Mesenteric fat pad (tissue), 1 donor: ENCODE measurements at places on chromosomes 3 and 15. TPM values are rescaled to one million over a fixed set of nuclear protein-coding genes. Genes with fewer than 3 reads are reported as not detected.

Gene CTDSPL
- total RNA-seq: 19.0 TPM

Gene PPP1R14D
- not detected for total RNA-seq

Gene TMEM212
- total RNA-seq: not detected

Gene KLHL40
- not detected for total RNA-seq

Gene DNAH12
- 0.06 TPM for total RNA-seq

Gene SEMA6D
- total RNA-seq: 4.9 TPM

Gene SATB1
- 16.5 TPM for total RNA-seq

Gene PCOLCE2
- 255 TPM for total RNA-seq

Gene ATP8B4
- total RNA-seq: 31.5 TPM

Gene CASR
- not detected for total RNA-seq

Gene C3orf20
- total RNA-seq: 0.16 TPM
